ENCODE measurements at places on chromosomes 13 and 19.
A peak's percentile ranks its signal among the peaks of the same experiment; 100 is the strongest.

DNA sequence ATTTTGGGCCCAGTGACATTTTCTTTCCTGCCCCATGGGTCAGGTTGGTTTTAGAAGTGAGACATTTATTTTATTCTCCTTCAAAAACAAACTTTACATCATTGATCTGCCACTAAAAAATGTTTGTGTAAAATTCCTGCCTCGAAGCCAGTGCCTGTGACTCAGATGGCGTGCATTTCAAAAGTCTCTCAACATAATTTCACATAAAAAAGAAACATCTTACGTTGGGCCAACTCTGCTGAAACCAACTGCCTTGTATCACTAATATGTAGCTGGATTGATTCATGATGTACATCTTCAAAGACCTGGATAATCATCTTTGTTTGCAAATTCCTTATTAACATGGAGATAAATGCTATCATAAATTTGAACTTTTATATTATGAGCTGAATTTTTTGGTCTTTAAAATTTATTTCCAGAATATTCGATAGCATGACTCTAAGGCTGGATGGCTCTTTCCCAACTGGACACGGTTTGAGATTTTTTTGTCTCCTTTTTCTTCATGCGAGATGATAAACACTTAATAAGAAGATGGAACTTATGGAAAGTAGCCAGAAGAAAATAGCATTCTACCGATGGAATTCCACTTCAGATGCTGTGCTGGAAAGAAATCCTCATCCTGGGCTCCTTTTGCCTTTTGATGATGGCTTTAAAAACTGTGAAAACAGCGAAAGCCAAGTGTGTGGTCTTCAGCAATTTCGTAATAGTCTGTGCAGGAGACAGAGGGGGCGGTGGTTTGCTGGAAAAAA is 420.5 kb downstream of the FGF9 start:
- DNase-seq: no peak

DNA sequence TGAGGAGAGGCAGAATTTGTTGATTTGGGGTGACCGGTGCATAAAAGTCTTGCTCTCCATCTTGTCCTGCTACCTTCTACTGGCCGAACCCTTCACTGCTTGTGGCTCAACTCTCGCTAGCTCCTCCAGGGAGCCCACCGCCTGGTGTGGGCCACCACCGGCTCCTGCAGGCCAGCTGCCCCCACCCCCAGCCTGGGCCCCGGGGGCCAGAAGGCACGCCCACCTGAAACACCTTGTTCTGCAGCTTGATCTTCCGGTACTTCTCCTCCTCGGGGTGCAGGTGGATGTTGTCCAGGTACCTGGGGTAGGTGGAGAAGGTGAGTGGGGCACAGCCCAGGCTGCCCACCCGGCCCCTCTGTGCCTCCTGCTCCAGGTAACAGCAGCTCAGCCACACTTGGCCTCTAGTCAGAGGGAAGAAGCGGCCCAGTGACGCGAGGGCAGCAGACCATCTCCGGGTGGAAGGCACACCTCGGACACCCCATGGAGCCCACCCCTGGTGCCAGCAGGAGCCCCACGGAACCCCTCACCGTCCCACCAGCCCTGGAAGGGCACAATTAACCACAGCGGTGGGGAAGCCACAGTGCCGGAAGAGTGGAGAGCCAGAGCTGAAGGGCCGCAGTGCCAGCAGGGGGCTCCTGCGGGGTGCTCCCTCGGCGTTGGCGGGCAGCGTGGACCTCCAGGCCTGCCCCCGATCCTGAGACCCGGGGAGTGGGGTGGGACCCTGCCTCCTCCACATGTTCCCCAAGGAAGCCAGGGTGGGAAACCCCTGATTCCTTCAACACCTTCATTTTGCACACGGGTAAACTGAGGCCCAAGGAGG is 10.1 kb downstream of the UBXN6 start:
- no peak for DNase-seq

- DNase-seq: no peak
Observed at GRCh38 chr13:26878438-26878837, 117.9 kb upstream of the GPR12 start.

GRCh38 chr19:40741527-40742390 is 8.5 kb downstream of the ACTMAP start:
- no peak for DNase-seq

GRCh38 chr19:13154911-13155471 is 4.8 kb downstream of the IER2 start:
- DNase-seq: peak; percentile 87

- no peak for DNase-seq
Observed at GRCh38 chr13:85935868-85936467, 136.7 kb upstream of the SLITRK6 start.
